ENCODE measurements at places on chromosomes 13 and 19.
A peak's percentile ranks its signal among the peaks of the same experiment; 100 is the strongest.

DNA sequence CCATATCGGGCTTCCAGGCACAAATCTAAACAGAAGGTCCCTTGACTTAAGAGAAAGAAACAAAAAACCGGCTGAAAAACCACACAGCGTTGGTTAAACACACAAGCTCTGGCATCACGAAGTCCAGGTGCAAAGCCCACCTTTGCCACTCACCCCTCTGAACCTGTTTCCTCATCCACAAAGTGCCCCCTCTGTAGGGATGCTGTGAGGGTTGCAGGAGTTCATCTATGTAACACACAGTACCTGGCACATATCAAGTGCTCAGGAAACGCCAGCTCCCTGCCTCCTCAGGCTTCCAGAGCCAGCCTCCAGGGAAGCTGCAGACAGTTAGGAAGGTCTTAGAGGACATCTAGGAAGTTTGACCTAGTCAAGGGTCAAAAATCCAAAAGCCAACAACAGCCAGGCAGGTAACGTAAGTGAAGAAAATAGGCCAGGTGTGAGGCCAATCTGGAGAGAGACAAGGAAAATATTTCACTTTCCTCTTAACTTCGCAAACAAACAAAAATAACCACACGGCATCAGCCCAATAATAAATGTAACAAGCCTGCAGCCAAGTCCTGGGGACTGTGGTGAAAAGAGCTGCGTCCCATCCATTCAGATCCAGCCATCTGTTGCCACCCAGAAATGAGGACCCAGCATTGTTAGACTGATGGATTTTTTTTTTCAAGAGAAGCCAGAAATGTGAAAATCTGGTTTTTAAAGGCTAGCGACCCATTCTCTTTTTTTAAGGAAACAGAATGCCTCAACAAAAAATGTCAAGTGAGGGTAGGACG, 10.0 kb downstream of the KDELR1 start:
- DNase-seq, result no peak

GRCh38 chr13:100604918-100605710, 16.5 kb upstream of the GGACT start:
- no peak for DNase-seq

- peak; percentile 52 for DNase-seq
Measured at GRCh38 chr19:4172861-4173473, 9.4 kb downstream of the SIRT6 start.

- DNase-seq, result no peak
Measured at GRCh38 chr13:51222686-51223559, 725 bp downstream of the FAM124A start.

DNA sequence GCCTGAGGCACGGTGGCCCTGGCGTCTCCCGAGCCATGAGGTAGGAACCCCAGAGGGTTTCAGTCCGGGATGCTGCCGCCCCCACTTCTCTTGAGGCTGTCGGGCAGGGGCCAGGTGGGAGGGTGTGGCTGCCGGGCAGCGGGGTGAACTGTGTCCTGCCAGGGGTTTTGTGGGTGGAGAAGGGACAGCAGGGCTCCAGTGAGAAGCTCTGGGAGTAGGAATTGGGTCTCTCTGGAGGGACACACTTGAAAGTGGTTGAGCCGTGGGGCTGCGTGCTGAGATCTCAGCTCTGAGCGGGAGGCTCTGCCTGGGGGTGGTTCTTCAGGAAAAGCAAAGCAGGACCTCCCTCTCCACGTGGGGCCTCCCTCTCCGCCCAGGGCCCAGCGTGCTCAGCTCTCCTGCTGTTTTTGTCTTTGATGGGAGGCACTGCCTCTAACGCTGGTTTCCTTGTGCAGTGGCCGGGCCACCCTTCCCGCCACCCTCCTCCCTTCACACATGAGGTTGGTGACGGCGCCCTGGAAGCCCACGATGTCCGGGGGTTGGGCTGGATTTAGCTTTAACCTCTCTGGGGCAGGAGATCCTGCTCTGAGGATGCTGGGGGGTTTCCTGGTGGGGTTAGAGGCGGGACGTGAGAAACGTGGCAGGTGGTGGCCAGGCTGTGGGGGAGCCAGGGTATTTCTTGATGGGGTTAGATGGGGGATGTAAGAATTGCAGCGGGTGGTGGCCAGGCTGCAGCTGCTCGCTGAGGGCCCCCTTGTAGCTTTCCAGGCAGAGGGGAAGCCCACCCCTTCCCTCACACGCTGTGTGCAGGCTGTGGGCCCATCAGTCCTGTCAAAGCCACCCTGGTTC, 15.3 kb upstream of the ZNF554 start:
- DNase-seq, result no peak

GRCh38 chr19:45497791-45498190, 452 bp upstream of the PPM1N start:
- no peak for DNase-seq

DNA sequence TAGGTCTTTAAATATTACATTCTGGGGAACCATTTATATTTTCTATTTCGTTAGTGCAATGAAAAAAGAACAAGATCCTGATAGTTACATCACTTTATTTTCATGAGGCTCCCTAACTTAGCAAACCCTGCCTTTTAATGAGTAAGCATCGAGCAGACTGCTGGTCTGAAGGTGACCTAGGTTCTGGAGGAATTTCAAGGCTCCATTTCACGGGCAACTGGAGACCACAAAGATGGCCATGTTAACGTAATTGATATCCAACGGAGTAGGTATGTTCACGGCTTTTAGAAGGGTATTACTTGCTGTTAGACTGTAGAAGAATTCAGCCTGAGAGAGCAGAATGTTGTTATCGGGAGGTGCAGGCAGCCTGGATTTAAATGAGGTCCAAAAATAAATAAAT, 1597.6 kb downstream of the EFNB2 start:
- DNase-seq, result no peak

GRCh38 chr19:44883922-44884321, 7.1 kb upstream of the TOMM40 start:
- DNase-seq, result no peak

- no peak for DNase-seq
Measured at GRCh38 chr13:21971662-21972621, 301.1 kb downstream of the FGF9 start.

DNA sequence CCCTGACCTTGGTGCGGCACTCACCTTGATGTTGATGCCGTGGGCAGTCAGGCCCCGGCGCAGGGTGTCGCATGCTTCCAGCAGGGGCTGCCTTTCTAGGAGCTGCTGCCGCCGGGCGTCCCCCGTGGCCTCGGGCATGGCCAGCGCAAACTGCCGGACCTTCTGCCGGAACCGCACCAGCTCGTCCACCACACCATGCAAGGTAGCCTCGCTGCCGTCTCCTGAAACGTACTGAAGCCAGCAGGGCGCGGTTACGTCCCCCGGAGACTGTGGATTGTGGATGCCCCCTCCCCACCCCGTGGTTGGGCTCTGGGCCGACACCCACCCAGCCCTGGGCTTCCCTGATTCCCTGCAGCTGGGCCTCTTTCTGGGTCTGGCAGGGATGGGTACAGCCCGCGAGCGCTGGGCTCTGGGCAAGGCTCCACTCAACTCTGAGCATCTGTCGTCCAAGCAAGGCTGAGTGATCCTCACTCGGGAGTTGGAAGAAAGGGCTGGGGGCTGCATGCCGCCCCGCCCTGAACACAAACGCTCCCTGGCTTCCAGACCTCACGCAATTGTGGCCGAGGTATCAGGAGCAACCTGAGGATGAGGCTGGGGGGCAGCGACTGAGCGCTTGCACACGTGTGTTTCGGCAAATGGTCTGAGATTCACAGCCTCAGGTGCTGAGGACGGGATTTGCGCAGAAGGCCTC, 27.1 kb downstream of the NAXD start:
- DNase-seq, result no peak

DNA sequence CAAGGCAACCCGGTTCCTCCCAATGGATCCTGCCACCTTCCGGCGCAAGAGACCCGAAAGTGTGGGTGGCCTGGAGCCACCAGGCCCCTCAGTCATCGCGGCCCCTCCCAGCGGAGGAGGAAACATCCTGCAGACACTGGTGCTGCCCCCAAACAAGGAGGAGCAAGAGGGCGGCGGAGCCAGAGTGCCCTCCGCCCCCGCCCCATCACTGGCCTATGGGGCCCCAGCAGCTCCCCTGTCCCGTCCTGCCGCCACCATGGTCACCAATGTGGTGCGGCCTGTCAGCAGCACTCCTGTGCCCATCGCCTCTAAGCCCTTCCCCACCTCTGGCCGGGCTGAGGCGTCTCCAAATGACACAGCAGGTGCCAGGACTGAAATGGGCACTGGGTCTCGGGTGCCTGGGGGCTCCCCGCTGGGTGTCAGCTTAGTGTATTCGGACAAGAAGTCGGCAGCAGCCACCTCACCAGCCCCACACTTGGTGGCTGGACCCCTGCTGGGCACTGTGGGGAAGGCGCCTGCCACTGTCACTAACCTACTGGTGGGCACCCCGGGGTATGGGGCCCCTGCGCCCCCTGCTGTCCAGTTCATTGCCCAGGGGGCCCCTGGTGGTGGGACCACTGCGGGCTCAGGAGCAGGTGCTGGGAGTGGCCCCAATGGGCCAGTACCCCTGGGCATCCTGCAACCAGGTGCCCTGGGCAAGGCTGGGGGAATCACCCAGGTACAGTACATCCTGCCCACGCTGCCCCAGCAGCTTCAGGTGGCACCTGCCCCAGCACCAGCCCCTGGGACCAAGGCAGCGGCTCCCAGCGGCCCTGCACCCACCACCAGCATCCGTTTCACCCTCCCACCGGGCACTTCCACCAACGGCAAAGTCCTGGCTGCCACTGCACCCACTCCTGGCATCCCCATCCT, 11.2 kb upstream of the PRR19 start:
- peak; percentile 36 for DNase-seq

DNA sequence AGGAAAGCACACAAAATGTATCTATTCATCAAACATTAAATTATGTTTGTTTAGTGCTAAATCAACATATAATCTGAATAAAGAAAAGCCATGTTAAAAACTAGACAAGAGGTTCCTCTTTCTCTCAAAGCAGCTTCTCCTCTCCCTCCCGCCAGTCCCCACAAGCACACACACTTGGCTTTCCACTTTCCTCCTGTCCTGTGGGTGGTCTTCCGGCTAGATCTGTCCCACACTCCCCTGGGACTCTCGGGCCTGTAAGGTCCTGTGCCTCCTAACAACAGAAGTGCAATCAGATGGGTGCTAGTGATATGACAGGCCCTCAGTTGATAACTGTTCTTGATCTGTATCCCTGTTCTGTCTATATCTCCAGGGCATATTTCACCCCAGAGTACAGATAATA, 45.6 kb upstream of the RAP2A start:
- DNase-seq, result no peak

DNA sequence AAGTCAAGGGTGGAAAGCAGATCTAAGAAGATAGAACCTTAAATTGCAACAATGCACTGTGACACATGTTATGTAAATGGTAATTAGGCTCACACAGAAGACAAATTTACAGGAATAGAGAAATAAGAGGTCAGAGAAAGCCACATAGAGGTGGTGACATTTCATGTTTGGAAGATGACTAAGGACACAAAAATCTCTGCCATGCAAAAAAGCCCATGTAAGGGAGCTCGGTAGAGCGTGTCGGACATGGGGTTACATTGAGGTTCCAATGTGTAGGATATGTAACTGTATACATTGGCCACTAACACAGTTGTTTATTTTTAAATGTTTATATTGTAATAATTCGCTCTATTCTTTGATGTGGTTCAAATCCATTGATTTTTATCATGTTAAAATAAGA, 33.7 kb downstream of the SUGT1 start:
- DNase-seq, result no peak

- no peak for DNase-seq
Measured at GRCh38 chr13:66659701-66660467, 570.3 kb downstream of the PCDH9 start.

DNA sequence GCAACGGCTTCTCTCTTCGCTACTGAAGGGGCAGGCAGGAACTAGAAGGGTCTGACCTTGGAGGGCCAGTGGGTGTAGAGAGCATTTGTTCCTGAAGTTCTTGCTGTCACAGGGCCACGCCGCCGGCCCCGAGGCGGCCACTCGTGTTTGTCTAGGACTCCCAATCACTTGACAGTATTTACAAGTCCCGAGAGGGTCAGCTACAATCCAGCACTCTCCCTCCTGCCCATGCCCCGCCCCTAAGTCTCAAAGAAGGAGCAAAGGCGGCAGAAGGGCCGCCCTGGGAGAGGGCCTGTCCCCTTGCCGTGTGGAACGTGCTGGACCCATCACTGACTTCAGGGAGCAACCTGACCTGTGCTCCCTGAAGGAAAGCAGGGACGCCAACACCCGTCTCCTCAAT, 118.5 kb downstream of the STK24 start:
- no peak for DNase-seq
